ENCODE measurements at places on chromosomes 4 and X.

- DNase-seq: no peak
Measured at GRCh38 chr4:159079074-159079473, 23.8 kb upstream of the RAPGEF2 start.

DNA sequence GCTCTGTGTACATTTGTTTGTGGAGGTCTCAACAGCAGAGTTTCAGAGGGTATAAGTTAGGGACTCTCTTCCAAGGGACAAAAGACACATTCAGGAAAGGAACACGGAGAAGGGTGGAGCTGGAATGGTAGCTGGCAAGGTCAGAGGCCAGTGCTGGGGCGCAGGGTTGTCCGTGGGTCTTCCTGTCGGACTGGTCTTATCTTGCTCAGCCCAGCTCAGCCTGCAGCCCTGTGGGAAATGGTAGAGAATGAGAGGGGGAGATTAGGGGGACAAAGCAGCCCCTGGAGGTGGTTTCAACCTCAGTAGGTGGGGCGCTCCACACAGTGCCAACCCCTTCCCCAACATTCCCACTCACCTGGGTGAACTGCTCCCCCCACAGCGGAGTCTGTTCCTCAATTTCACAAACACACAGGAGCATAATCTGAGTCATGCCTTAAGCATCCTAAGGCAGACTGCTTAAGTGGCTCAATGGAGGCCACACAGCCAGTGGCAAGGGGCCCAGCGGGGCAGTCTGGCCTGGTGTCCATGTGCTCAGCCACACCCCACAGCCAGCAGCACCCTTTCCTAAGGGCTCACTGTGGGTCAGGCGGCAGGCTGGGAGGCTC, 6.9 kb upstream of the HDAC6 start:
- DNase-seq: peak; percentile 4

GRCh38 chr4:116387937-116388474, 697.4 kb downstream of the TRAM1L1 start:
- DNase-seq: no peak

DNA sequence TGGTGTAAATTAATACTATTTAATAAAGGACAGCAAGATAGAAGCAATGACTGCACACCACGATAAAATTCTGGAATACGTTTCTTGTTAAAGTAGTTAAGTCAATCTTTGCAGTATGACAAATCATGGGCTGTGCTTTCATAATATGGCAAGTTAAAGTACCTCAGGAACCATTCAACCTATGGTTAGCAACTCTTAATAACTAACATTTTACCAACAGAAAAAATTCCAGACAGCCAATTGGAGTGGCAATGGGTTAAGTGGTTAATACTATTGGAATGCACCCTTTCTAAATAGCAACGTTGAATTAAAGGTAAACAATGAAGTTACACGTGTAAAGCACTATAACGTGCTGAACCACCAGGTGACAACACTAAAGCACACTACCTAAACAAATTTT, 72.4 kb upstream of the ZCCHC13 start:
- DNase-seq: no peak

GRCh38 chrX:31934842-31935370, 863.1 kb upstream of the FTHL17 start:
- DNase-seq: no peak

GRCh38 chr4:8836664-8837171, 34.9 kb downstream of the HMX1 start:
- DNase-seq: no peak

DNA sequence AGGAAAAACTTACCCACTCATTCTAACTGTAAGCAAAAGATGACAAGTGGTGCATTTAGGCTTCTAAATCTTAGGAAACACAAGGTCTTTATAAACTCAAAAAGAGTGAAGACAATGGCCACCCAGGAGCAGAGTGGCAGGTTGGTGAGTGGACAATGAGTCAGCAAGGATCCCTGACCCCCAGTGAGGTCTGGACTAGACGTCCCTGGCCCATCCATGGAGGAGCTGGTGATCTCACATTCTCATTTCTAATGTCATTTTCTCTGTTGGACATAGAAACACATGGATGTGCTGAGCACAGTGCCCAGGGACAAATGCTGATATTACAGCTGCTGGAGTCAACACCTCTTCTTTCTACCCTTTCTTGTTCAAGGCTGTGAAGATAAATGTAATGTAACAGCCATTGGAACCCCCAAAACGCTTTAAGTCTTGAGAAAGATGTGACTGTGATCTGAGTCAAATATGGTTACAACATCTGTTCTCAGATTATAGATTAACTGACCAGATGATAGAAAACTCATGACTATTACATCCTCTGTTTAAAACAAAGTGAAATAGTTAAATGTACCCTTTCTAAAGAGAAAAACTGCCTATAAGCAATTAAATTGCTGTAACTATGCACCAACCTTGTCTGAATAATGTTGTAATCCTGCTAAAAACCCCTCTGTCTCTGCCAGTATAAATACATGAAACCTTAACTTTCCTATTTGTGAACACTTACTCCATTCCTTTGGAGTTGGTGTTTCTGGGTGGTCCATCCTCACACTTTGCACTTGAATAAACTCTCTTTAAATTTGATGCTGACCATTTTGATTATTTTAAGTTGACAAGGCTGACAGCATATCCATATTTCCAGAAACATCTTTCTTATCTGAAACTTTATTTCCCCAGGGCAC, 92.7 kb downstream of the USP46 start:
- DNase-seq: no peak

DNA sequence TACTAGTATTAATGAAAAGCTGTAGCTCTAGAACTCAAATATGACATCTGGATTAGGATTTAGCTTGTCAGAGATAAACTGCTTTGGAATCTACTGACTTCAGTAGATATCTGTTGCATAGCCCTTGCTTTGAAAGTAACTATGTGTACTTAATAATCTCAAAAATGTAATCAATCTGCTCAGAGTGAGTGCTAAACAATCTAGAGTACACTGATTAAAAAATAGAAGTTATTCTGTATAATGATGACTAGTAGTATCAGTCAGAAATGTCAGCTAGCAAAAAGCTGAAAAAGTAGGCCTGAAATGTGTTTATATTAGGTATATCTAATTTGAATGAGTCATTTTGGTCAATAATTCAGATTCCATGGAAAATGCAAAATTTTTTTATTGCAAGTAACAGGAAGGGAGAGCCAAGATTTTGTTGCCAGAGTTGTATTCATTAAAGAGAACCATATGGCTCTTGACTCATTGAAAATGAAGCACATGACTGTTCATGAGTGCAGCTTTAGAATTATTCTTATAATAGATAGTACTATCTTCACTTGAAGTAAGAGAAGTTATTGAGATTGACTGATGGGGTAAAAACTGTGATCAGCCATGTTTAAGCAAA, 20.0 kb downstream of the CLCN3 start:
- peak; percentile 80 for DNase-seq

DNA sequence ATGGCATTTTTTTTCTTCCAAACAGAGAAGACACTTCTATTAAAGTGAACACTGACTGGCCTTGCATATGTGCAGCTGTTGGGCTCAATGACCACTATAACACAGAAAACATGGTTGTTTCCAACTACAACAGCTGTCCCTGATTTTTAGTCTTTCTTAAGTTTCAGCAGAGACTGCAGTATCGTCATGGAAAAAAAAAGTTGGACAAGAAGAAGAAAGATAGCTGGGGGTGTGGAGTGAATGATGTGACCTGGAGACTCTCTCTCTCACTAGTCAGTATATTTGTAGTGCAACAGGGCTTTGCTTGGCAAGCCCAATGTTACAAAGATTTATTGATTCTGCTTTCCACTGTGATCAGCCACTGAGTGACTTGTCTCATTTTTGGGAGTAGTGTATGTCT, 29.5 kb upstream of the C4orf54 start:
- no peak for DNase-seq

- DNase-seq: no peak
Measured at GRCh38 chrX:40883021-40883619, 147.8 kb upstream of the MED14 start.

GRCh38 chr4:79267671-79268070, 58.2 kb downstream of the NAA11 start:
- DNase-seq: no peak

GRCh38 chr4:165364452-165365080, 14.2 kb upstream of the CPE start:
- no peak for DNase-seq

DNA sequence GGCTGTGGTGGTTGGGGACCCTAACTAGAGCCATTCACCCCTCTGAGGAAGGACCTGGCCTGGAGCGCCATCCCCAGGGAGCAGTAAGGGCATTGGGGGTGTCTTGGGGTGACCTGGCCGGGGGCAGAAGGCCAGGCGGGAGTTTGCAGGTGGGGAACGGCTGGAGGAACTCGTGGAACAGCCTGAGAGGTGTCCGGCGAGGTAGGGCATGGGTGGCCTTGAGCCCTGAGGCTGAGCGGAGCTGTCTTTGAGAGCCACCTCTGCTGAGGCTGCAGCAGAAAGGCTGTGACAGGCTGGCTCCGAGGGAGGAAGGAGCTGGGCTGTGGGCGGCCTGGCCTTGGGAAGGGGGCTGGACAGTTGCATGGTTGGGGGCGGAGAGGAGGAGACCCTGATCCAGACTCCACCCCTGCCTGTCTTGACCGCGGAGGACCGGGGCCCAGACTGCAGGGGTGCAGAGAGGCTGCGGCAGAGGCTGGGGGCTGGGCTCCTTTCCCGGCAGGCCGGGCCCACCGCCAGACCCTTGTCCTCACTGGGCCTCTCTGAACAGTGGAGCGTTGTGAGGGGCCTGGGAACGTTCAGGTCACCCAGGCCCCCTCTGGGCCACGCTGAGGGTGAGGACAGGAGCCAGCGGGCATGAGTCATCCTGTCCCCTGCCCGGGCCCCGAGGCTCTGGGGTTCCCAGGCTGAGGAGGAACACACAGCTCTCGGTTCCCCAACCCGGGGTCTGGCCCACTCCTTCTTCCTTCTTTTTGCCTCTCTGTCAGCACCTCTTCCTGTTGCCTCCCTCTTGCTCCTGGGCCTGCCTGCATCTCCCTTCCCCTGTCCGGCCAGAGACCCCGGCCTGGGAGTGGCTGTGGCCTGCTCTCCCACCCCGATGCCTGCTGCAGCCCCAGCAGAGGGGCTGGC, 8.1 kb downstream of the SH3BP2 start:
- DNase-seq: peak; percentile 27

DNA sequence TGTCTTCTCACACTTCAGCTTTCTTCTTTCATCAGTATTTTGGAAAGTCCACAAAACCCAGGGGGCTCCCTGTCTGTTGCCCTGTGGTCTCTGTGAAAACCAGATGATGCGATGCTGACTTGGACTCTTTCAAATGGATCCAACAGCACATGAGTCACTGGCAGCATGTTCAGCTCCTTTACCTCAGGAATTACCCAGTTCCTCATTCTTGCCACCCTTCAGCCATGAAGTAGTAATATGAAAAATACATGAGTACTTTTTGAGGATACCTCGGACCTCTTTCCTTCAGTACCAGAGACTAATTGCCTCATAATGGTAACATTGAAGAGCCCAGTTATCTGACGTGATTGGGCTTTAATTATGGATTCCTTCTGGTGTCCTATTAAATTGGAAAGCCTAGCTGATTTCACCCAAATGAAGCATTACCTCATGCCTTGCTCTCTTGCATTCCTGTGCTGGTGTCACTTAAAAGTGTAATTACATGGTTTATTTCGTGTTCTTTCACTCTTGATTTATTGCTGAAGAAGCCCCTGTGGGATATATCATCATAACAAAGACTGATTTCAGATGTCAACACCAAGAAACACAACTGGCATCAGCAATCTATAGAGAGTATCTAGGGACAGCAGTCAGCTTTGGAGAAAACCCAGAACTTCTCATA, 63.4 kb downstream of the NFKB1 start:
- DNase-seq: peak; percentile 48

- DNase-seq: no peak
Measured at GRCh38 chrX:79147477-79147876, 3.0 kb downstream of the GPR174 start.

DNA sequence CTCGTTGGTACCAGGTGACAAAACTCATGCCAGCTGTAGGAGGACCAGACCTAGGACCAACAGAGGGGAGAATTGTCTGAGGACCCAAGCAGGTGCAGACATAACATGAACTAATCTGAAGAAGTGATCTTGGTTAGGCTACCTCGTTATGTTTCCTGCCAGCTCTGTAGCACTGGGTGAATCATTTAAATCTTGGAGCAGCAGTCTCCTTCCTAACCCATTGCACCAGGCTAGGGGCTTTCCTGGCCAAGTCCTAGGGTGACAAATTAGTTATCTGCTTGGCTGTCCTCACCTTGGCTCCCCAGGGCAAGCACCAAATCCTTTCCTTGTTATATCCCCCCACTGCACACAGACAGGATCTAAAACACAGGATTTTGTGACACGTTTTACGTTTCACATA, 87.8 kb downstream of the WWC2 start:
- no peak for DNase-seq

DNA sequence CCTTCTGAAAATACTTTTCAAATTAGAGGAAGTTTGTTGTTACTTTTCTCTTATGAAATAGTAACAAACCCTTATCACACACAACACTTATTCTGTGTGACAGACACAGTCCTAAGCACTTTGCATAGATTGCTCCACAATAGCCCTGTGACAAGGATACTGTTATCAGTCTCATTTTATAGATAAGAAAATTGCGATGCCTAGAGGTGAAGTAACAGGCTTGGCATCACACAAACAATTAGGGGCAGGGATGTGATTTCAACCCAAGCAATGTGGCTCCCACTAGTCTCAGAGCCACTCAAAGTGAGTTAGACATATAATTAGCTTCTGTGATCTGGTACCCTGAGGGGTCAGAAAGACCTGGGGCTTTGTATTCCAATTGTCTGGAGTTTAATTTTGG, 339.9 kb downstream of the FBXO8 start:
- no peak for DNase-seq

GRCh38 chr4:101290654-101291053, 56.7 kb downstream of the PPP3CA start:
- DNase-seq: no peak

GRCh38 chrX:77493677-77494553, 46.7 kb downstream of the FGF16 start:
- peak; percentile 56 for DNase-seq

DNA sequence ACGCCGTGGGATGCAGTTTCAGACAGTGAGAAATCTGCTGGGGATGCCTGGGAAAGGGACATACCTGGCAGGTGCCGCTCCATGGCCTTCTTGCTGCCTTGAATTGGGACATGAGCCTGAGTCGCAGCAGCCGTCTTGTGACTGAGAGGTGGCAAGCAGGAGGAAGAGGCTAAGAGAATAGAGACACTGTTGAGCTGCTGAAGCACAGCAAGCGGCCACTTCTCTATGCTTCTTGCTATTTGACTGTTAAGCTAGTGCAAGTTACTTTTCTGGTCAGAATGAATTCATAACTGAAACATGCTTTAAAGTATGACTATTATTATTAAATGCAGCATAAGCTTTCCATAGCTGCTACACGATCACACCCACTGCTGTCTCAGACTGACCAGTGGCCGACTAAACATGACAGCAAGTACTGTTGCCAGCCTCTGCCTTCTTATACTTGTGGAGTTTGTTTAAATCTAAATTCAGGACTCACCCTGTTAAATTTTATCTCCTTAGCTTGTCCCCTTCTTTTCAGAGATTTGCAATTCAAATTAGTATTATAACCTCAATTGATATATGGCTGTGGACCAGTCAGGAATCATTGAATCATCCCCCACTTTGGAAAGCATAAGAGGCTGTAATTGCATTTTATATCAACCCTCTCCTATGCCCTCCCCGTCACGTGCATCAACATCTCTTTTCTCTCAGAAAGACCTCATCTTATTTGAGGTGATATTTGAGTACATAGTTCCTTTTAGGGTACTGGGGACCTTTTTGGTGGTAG, 24.8 kb upstream of the ACSL1 start:
- no peak for DNase-seq

- DNase-seq: peak; percentile 91
Measured at GRCh38 chr4:153731239-153731638, 28.6 kb downstream of the RNF175 start.
